ENCODE measurements at places on chromosomes 3 and 15.
A peak's percentile ranks its signal among the peaks of the same experiment; 100 is the strongest.

DNA sequence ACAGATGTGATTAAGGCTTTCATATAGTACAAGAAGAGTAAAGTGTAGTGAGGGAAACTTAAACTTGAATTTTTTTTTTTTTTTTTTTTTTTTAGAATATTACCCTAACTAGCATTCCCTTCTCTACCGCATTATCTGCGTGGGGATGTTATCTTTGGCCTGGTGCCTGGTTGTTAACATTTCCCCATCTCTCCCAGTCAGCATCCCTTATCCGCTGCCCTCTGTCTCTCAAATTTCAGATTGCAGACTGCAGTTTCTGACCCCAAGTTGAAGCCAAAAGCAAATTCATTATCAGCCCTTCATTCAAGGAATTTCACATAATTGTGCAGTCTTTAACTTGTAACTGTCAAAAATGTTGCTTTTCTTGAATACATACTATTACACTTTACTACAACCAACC, 353.0 kb downstream of the PLOD2 start:
- DNase-seq = peak; percentile 23

- no peak for DNase-seq
These were observed 27.5 kb downstream of the HERC1 start for GRCh38 chr15:63805993-63806980.

DNA sequence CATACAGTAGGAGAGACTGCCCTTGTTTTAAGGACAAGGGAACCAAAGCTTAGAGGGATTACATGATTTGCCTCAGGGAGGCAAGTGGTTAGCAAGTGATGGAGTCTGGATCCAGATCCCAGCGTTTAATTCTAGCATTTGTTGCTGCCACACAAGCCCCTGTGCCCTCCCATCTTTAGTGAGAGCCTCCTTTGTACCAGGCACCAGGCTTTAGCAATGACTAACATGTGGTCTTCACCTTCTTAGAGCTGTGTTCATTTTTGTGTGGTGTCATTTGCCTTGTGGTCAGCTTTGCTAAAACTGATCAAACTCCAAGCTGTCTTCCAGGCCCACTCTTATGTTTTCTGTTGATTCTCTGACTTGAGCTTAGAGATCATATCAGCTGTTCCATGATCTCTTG, 290.5 kb downstream of the RPLP1 start:
- DNase-seq = no peak

DNA sequence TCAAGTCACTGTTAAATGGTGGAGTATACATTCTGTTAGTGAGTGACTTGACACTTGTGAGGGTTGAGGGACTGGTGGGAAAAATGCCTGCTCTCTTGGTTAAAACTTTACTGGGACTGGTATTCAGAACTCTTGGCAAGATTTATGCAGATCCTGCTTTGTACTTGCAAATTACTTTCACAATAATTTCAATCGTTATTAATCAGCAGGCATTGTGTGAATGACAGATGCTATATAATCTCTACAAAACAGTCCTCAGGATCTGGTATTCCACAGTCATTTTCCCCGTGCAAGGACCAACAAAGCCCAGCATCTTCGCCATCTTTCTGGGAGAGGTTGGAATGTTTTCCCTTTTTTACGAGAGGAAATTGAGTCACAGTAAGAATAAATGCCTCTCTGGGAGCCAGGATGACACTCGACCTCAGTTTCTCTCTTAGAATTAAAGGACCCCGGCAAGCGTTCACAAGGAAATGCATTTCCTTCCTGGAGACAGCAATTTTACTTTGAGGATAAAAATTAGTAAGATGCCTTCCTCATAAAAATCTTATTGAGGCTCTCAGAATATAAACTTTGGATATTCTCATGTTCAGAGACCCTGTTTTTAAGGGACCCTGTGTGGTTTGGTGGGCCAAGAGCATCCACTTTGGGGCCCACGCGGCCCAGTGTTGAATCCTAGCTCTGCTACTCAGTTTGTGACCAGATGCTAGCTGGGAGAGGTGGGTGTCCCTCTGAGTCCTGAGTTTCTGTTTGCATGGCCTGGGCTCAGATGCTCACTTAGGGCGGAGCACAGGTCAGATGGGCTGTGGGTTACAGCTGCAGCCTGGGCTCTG, 45.3 kb upstream of the PLCL2 start:
- DNase-seq = no peak

DNA sequence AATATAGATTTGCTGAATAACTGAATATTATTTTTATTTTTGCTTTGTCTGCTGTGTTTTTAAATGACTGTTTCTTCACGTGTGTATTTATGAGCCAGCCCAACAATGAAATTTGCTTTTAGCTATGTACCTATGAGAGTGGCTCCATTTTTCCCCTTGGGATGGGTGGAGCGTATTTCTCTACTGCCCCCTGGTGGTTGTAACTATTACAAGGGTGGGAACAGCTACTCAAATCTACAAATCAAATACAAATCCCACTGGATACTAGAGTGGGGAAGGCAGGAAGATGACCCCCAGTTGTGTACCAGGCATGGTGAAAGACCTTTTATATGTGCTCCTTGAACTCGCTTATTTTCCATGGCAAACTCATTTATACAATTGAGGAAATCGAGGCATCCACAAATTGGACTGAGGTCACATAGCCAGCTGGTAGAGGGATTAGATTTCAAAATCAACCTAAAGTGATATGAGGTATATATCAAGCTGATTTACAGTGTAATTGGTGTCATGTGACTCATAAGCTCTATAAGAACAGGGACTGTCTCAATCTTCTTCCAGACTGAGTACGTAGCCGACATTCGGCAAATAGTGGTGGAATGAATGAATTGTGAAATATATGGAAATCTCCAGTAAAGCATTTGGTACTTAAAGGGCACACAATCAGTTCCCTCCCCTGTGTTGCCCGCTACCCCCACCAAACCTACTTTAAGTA, 69.5 kb upstream of the VEPH1 start:
- peak; percentile 38 for DNase-seq

DNA sequence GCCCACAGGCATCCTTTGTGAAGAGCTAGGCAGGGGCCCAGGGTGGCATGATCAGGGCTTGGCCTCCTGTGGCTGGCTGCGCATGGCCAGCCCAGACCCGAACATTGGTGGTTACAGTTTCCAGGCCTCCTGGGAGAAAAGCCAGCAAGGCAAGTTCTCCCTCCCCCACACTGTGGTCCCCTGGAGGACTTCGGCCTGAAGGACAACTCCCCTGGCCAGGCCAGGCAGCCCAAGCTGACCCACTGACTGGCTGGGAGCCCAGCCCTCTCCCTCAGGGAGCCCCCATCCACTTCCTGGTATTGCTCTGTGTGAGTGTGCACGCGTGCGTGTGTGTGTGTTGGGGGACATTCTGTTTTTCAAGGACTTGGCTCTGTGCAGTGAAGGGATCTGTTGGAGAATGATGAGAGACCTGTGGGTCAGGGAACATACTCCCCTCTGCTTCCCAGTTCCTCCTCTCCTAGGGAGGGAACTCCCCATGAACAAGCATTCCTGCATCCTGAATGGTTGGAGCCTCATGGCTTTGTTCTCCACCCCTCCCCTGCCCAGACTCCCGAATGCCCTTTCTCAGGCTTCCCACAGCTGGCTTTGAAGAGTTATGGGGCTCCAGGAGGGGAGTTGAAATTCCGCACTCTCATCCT, 29.5 kb downstream of the CORO2B start:
- DNase-seq = no peak

GRCh38 chr15:100394736-100395440, 53.1 kb upstream of the ADAMTS17 start:
- DNase-seq = no peak

GRCh38 chr15:92974183-92974915, 74.2 kb downstream of the CHD2 start:
- DNase-seq = no peak

GRCh38 chr3:56089739-56090138, 378.5 kb downstream of the ERC2 start:
- no peak for DNase-seq

DNA sequence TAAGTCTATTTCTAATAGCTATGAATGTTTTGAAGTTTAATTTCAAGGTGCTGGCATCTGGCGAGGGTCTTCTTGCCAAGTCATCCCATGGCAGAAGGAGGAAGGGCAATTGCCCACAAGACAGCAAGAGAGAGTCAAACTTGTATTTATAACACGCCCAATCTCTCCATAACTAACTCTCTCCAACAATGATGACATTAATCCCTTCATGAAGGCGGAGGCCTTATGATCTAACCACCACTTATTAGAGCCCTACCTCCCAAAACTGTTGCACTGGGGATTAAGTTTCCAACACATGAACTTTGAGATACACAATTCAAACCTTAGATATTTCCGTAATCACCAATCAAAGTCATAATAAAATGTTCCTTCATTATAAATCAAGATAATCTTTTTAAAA, 406.9 kb downstream of the CNTN6 start:
- DNase-seq = no peak

- no peak for DNase-seq
These were observed 616.4 kb upstream of the CBLB start for GRCh38 chr3:106485217-106485616.

DNA sequence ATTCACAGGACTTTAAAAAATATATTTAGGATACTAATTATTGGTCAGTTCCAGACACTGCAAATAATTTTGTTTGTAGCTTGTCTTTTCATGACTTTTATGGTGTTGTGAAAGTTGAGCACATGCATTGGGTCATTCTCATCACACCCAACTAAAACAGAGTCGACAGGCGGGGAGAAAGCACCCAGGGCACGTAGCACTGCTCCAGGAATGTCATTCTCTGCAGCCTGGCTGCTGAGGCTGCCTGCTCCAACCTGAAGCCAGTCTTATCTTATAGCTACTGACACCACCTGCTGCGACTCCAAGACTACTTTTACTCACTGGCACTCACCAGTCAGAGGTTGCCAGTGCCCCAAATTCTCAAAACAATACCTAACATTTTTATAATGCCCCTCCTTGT, 56.9 kb downstream of the ACAD9 start:
- DNase-seq = no peak

- DNase-seq = no peak
These were observed 16.0 kb downstream of the C15orf62 start for GRCh38 chr15:40785814-40786213.

- no peak for DNase-seq
These were observed 27.9 kb downstream of the FBN1 start for GRCh38 chr15:48617619-48618018.

- no peak for DNase-seq
These were observed 42.7 kb downstream of the HEG1 start for GRCh38 chr3:125013095-125013494.

GRCh38 chr15:67105065-67105951, 39.9 kb downstream of the SMAD3 start:
- peak; percentile 98 for DNase-seq

GRCh38 chr15:55802600-55803376, 59.8 kb upstream of the PRTG start:
- no peak for DNase-seq

DNA sequence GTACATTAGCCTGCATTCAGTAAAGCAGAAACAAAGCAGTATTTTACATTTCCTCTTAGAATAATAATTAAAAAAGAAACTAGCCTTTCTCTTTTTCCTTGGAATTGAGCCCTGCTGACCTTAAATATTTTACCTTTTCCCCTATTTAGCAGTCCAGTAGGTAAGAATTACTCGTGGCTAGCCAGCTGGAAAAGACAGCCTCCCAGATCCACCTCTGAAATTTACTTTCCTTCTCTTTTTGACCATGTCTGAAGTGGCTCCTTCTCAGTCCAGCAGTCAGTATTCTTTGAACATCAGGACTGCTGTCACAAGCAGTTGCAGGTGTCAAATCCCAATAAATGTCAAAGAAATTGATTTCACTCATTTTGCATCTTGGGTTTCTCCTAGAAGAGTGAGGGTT, 311.5 kb upstream of the DCBLD2 start:
- no peak for DNase-seq

- no peak for DNase-seq
These were observed 59.1 kb upstream of the RASA2 start for GRCh38 chr3:141427764-141428163.

DNA sequence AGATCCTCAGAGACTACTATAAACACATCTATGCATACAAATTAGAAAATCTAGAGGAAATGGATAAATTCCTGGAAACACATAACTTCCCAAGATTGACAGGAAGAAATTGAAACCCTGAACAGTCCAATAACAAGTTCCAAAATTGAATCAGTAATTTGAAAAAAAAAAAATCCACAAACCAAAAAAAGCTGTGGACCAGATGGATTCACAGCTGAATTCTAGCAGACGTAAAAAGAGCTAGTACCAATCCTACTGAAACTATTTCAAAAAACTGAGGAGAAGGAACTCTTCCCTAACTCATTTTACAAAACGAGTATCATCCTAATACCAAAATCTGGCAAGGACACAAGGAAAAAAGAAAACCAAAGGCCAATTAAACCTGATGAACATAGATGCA, 77.0 kb upstream of the FXR1 start:
- no peak for DNase-seq

DNA sequence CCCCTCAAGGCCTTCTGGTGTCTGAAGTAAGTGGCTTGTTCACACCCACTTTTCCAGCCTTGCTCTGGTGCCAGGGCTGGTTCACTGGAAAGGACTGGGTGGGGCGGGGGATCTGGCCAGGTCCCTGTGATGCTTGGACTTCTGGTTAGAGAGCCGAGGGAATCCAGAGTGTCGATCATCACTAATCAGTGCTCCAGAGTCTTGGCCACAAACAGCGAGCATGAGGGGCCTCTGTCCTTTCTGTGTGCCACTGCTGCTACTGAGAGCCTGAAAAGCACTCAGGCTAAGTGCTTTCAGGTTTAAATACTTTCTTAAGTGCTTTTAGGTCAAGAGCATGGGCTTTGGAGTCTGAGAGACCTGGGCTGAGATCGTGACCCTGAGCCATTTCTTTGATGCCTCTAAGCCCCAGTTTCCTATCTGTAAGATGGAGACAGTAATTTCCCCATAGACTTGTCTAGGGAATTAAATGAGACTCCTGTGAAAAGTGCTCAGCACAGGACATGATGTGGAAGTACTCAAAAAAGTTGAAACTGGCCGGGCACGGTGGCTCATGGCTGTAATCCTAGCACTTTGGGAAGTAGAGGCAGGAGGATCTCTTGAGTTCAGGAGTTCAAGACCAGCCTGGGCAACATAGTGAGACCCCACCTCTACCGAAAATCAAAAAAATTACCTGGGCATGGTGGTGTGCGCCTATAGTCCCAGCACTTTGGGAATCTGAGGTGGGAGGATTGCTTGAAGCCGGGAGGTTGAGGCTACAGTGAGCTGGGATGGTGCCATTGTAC, 53.8 kb upstream of the SEC22A start:
- DNase-seq = no peak

DNA sequence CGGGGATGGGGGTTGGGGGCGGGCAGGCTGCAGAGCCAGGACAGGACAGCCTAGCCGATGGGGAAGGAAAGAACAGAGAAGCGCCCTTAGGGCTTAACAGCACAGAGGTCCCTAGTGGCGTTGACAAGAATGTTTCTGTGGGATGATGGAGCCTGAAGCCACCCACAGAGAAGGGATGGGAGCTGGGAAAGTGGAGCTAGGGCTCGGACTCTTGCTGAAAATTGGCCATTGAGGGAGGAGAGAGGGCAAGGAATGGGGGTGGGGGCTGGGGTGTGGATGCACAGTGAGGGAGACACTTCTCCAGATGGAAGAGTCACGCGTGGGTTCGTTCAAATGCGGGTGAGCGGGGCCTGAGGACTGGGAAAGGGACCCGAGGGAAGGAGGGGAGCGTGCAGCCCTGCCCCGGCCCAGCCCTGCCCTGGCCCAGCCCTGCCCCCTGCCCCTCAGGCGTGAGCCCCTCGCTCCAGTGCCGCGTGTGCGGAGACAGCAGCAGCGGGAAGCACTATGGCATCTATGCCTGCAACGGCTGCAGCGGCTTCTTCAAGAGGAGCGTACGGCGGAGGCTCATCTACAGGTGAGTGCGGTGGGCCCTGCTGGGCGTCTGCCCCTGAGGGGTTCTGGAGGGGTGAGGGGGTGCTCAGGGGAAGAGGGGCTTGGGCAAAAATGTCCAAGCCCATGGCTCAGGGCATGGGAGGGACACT, 832 bp downstream of the NR2E3 start:
- DNase-seq = no peak

GRCh38 chr3:177776661-177777101, 579.4 kb upstream of the TBL1XR1 start:
- DNase-seq = peak; percentile 81
